GM23338 (cell line): ENCODE measurements at places on chromosomes 2 and 18. TPM values are rescaled to one million over a fixed set of nuclear protein-coding genes. Genes with fewer than 3 reads are reported as not detected.

SERPINB3 gene
- total RNA-seq = 0.59 TPM in 1 of 2 replicates, not detected in the other

HOXD13 gene
- total RNA-seq = 0.47 TPM in 1 of 2 replicates, not detected in the other

EFR3B gene
- total RNA-seq = 10.7 and 11.8 TPM in 2 replicates

DNA sequence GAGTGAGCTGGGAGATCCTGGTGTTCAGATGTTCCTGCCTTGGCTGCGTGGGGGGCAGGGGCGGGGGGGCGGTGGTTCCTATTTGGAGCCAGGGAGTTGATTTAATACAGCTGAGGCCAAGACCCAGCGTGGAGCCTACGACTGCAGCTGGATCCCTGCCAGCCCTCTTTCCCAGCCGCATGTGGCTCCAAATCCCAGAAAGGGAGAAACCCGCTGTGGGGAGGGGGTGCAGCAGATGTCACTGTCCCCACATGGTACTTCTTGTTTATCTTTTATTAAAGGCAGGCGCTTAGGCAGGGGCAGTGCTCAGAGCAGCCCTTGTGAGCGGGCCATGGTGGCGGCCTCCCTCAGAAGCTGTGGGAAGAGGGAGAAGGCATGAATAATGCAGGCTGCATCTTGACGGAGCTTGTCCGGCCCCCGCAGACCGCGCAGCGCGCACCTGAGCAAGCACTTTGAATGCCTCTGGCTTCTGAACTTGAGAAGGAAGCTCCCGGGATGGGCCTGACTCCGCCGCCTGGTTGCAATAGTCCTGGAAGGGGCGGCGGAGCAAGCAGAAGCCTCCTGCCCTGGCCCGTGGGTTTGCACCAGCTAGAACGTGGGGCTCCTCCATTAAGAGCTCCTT lies 112.1 kb downstream of the GLI2 start:
- DNase-seq = no peak
- no peaks in the 10 kb centered on the region for H3K36me3 ChIP-seq
- no peak overlapping the region for H3K27ac ChIP-seq
- H3K4me1 ChIP-seq = no peaks in the 10 kb centered on the region; the same call in 1 of the 2 replicates

DNA sequence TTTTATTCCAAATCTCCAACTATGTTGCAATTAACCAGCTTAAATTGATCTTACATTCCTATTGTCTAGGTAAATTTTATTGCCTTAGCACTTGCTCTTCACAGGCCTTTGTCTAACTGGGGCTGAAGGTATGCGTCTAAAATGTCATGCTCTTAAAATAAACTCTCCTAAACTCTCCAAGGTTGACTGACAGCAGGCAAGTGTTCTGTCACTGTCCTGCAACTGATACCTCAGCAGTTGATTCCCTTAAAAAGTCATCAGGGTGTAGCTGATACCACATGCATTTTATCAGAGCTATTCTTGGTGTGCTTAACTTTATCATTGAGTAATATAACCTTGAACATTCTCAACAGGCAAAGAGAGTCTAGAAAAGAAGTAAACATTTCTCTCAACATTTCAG lies 680 bp downstream of the TTN start:
- H3K27ac ChIP-seq = no peak overlapping the region
- H3K4me1 ChIP-seq = no peaks in the 10 kb centered on the region
- H3K4me3 ChIP-seq = no peak overlapping the region
- H3K36me3 ChIP-seq = no peaks in the 10 kb centered on the region
- DNase-seq = no peak

- no peak overlapping the region for H3K27ac ChIP-seq
- no peaks in the 10 kb centered on the region; the same call in 1 of the 2 replicates for H3K4me1 ChIP-seq
- H3K27me3 ChIP-seq = peaks cover 6% of the 10 kb centered on the region; the same call in 1 of the 2 replicates
- DNase-seq = peak; percentile 86
Observed at GRCh38 chr2:240913810-240914644, 7.9 kb downstream of the CROCC2 start.

- no peaks in the 10 kb centered on the region for H3K27me3 ChIP-seq
- no peak overlapping the region for H3K4me3 ChIP-seq
- no peak for DNase-seq
Observed at GRCh38 chr2:163364736-163365135, 371.1 kb downstream of the FIGN start.
